ENCODE measurements at places on chromosomes 3 and 15. TPM values are rescaled to one million over a fixed set of nuclear protein-coding genes. Genes with fewer than 3 reads are reported as not detected.

GRCh38 chr3:193874512-193874911, 261.4 kb upstream of the HES1 start:
- peak; percentile 62 for ATAC-seq

DNA sequence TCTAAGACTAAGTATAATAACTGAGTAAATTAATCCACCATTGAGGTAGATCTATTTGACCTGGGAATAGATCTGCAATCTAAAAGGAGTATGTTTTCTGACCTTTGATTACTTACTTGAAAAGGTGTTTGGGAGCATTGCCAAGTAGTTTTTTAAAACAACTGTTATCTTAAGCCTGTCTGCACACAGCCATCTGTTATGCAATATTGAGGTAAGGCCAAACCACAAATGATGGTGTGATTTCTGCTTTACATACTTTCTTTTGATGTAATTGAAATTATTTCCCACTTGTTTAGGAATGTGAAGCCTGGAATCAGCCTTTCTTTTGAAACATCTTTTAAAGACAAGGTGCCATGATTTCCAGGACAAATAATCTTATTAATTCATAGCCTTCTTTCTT, 274.0 kb downstream of the BBX start:
- no peak for ATAC-seq

GRCh38 chr15:62497356-62497755, 332.3 kb upstream of the C2CD4B start:
- no peak for ATAC-seq

DNA sequence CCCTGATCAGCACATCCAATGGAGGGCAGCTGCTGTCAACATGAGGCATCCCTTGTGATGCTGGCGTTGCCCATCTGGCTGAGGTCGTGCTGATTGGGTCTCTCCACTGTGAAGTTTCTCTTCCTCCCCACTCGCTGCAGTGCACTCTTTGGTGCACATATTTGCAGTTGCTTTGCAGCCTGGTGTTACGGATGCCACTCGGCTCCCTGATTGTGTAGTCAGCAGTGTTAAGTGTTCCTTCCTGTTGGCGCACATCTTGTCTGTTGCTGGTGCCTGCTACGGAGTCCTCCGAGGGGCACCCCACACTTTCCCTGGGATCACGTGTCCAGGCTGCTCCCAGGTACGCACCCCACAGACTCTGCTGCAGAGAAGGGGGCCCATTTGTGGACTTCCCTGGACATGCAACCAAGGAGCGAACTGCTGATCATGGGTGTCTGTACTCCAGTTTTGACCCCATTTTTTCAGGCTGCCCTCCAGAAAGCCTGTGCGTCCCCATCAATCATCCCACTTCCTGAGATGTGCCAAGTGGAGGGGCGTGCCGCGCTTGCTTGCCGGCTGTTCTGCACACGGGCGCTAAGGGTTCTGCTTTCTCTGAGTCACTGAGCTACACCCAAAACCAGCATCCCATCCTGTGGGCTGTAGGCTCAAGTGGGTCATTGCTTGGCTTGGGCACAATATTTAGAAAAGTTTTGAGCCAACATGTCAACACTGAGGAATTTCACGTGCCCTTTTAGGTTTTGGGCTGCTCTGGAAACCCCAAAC, 98.6 kb downstream of the FBLN2 start:
- peak; percentile 61 for ATAC-seq

GRCh38 chr3:27031476-27031875, 337.7 kb downstream of the NEK10 start:
- ATAC-seq = no peak

GRCh38 chr15:69509131-69509530, 56.5 kb downstream of the RPLP1 start:
- no peak for ATAC-seq

DNA sequence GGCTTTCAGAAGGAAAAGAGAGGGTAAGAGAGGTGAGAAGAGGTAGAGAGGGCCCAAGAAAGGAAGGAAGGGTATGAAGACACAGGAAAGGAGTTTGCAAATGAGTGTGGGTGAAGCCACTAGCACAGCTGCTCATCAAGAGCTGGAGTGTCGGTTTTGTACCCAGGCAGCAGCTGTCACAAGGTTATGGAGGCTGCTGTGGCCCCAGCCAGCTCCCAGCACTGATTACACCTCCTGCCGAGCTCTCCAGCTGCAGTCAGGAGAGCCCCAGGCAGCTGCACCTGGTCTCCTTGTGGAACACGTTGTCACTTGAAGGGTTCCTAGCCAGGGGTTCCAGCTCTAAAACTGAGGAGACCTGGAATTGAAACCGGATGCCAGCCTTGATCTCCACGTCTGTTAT, 60.4 kb upstream of the CHD2 start:
- peak; percentile 60 for ATAC-seq

DNA sequence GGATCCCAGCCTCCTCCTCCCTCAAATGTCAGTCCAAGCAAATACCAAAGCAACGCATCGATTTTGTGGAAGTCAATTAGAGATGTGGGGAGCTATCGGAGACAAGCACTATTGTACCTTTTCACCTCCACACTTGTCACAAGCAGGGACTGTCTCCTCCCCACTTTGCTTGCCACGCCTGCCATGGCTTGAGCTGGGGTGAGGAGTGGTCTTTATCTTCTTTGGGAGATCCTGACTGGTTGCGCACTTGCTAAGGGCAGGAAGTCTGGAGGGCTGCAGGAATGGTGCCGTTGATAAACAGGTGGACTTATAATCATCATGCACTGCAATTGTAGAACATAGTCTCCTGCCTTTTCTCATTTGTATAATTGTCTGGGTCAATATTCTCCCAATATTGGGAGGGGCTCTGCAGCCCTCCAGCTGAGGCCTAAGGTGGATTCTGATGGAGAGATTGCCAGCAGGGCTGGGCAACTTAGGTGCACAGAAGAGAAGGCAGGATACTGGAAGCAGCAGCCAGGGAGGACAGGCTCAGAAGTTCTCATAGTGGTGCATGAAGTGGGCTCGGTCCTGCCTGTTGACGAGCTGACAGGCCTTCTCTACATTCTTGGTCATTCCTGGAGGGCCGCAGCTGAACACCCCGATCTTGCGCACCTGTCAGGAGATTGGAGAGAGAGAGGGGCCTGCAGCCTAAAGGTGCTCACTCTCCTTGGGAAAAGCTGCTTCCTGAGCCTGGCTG, 20.2 kb downstream of the DUOX2 start:
- ATAC-seq = no peak

Gene CHCHD6
- 9.2 TPM for total RNA-seq
